Gastrocnemius medialis (tissue), 4 donors: ENCODE measurements at places on chromosomes 16 and 17. TPM values are rescaled to one million over a fixed set of nuclear protein-coding genes. Genes with fewer than 3 reads are reported as not detected.

Gene CHAD
- total RNA-seq: not detected

- H3K4me1 ChIP-seq: peaks cover 6% of the 10 kb centered on the region
- no peak overlapping the region for H3K4me3 ChIP-seq
- H3K27ac ChIP-seq: no peak overlapping the region
- no peaks in the 10 kb centered on the region for H3K36me3 ChIP-seq
These were observed 24.3 kb upstream of the COL1A1 start for GRCh38 chr17:50225701-50226240.

DNA sequence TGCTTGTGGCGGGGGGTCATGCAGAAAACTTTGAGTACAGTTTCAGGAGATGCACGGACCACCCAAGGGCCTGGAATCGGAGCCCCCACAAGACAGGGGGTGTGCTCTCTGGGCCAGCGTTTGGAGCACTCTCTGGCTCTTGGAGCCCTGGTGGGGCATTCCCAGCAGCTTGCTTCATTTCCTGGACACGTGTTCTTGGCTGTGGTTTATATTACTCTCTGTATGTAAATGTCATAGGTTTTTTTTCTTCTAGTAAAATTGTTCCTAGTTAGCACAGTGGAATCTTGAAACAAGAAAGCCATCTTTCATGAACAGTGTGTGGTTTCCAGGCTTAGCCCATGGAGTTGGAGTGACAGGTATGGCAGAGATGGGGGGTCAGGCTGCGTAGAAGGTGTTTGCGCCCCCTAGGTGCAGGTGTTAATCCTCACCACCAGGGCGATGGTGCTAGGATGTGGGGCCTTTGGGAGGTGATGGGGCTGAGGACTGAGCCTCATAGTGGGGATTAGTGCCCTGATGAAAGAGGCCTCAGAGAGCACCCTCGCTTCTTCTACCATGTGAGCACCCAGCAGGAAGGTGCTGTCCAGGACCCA is 79.8 kb downstream of the JPH3 start:
- DNase-seq: no peak
- H3K4me1 ChIP-seq: no peaks in the 10 kb centered on the region
- H3K4me3 ChIP-seq: no peak overlapping the region
- H3K27me3 ChIP-seq: peaks cover 57% of the 10 kb centered on the region
- H3K36me3 ChIP-seq: no peaks in the 10 kb centered on the region

- H3K27ac ChIP-seq: no peak overlapping the region
- peaks cover 44% of the 10 kb centered on the region for H3K27me3 ChIP-seq
These were observed 99.9 kb upstream of the CCL2 start for GRCh38 chr17:34154961-34155730.

GRCh38 chr17:82931699-82932517 is 92.1 kb upstream of the ZNF750 start:
- H3K36me3 ChIP-seq: no peaks in the 10 kb centered on the region
- no peaks in the 10 kb centered on the region for H3K27me3 ChIP-seq
- peak overlapping the region; percentile 0 for H3K27ac ChIP-seq
- no peak overlapping the region for H3K4me3 ChIP-seq
- DNase-seq: peak; percentile 66

GRCh38 chr17:33868899-33869298 is 386.2 kb upstream of the CCL2 start:
- H3K36me3 ChIP-seq: no peaks in the 10 kb centered on the region
- no peaks in the 10 kb centered on the region for H3K4me1 ChIP-seq
- no peak overlapping the region for H3K27ac ChIP-seq
- H3K4me3 ChIP-seq: no peak overlapping the region
- no peaks in the 10 kb centered on the region for H3K27me3 ChIP-seq
- no peak for DNase-seq

GRCh38 chr16:88369447-88370008 is 13.2 kb upstream of the ZNF469 start:
- H3K27me3 ChIP-seq: no peaks in the 10 kb centered on the region
- no peak for DNase-seq
- no peak overlapping the region for H3K4me3 ChIP-seq

Gene GJC1
- total RNA-seq: 9.2 TPM

DNA sequence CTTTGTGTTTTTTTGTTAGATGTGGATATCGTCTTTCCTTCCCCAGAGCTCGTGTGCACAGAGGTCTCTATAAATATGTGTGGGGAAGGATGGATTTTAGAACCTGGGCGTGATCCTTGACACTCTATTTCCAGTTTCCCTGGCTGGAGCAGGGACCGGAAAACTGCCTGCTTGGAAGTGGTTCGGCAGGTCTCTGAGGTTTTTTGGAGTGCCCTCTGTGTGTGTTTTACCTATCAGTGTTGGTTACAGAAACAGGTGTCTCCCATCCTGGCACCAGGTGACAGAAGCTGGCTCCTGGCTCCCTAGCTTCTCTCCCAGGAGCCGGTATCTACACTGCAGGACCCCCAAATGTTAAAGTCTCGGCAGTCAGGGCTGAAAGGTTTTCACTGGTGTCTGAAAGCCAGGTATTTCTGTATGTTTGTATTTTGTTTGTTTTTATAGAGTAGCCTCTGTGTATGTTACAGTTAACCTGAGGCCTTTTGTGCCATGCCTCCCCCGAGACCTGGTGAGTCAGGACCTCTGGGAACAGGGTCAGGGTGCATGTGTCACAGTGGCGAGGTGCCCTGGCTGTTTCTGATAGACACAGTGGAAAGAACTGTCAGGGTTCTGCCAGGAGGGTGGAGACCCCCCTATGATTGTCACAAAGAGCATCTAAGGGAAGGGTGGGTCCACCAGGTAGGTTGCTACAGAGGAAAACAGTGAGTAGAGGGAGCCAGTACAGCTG is 31.3 kb downstream of the ZC3H18 start:
- H3K27me3 ChIP-seq: no peaks in the 10 kb centered on the region
